GF-D8 (cell line): ENCODE measurements at places on chromosomes 2 and 18.

GRCh38 chr2:28002181-28002580 is 111.7 kb downstream of the BABAM2 start:
- DNase-seq: no peak

GRCh38 chr18:62710417-62710816 is 4.9 kb upstream of the PHLPP1 start:
- DNase-seq: no peak

DNA sequence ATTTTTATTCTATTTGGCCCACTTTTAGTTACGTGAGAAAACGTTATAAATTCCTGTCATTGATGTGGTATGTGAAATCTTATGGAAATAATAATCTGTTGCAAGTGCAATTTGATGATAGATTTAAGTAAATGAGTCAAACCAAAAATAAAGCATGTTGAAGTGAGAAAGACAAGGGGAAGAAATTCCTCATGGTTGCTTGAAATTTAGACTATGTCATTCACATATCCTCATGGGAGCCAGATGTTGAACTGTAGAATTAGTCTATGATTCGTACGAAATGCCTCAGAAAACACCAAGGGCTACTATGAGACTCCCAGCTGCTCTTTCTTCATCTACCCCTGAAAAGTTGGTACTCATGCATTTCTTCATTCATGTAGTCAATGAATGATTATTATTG is 55.7 kb downstream of the KLHL14 start:
- DNase-seq: no peak

- no peak for DNase-seq
These were observed 27.1 kb upstream of the PTMA start for GRCh38 chr2:231680992-231681852.

DNA sequence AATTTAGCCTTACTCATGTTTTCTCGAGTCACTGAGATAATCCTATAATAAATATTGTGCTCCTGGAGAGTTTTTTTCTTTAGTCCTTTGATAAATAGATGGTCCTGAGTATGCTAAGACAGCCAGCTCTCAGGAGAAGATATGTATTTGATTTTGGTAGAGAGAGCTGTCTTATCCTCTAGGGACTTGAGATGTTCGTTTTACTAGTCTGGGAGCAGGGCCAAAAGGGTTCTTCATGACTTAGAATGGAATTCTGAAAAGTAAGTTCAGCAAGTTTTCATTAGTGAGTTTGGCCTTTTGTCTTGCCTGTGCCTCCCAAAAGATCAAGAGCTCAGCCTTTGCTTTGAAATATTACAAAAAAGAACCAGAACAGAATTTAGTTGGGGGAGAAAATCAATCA is 246.7 kb downstream of the BABAM2 start:
- no peak for DNase-seq

DNA sequence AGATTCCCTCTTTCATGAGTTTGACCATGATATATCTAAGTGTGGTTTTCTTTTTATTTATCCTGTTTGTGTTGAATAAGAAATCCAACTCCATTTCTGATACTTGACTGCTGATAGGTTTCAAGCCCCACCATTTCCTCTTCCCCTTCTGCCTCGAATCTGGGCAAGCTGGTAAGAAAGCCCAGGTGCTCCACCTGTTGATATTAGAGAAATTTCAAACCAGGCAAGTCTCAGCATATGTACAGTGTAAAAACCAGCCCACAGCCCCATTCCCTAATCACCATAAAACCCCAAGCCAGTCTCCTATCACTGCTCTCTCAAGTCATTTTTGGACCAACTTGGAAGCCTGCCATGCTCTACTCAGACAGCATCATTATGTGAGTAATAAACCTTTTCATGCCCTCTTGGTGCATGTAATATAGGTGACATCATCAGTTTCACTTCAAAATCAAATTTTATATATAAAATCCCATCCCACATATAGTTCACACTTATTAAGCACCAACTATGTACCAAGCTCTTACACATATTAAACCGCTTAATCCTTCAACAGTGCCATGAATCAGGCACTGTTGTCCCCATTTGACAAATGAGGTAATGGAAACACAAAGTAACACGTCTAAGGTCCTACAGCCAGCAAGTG is 46.6 kb downstream of the SMAD2 start:
- DNase-seq: no peak

GRCh38 chr2:45643543-45644542 is 7.6 kb upstream of the PRKCE start:
- DNase-seq: no peak

DNA sequence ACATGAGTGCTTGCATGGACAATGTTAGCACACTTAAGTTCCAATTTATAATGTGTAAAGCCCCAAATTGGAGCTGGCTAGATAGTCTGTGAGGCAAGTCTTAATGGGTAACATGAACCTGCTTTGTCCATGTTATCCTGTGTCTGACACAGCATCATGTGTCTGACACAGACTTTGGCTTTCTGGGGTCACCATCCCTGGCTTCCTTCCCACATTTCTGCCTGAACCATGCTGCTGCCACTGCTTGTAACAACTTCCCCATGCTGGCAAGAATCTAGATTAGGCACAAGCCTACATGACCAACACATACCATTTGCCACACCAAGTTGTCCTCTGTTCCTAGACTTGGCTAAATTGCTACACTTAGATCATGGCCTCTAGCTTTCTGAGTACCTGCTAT is 49.8 kb upstream of the ZBTB7C start:
- no peak for DNase-seq

DNA sequence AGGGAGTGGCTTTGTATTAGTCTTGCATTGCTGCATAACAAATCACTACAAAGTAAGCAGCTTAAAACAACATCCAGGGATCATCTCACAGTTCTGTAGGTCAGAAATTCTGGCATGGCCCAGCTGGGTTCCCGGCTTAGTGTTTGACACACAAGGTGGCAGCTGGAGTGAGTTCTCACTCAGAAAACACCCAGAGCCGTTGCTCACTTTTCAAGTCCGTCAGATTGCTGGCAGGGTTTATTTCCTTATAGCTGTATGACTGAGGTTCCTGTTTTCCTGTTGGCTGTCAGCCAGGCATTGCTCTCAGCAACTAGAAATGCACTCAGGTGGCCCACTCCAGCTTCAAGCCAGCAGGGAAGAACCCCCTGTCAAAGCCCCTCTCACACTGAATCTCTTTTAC is 324.1 kb downstream of the CCDC178 start:
- no peak for DNase-seq

GRCh38 chr2:218860950-218861381 is 1.4 kb downstream of the WNT6 start:
- DNase-seq: no peak

DNA sequence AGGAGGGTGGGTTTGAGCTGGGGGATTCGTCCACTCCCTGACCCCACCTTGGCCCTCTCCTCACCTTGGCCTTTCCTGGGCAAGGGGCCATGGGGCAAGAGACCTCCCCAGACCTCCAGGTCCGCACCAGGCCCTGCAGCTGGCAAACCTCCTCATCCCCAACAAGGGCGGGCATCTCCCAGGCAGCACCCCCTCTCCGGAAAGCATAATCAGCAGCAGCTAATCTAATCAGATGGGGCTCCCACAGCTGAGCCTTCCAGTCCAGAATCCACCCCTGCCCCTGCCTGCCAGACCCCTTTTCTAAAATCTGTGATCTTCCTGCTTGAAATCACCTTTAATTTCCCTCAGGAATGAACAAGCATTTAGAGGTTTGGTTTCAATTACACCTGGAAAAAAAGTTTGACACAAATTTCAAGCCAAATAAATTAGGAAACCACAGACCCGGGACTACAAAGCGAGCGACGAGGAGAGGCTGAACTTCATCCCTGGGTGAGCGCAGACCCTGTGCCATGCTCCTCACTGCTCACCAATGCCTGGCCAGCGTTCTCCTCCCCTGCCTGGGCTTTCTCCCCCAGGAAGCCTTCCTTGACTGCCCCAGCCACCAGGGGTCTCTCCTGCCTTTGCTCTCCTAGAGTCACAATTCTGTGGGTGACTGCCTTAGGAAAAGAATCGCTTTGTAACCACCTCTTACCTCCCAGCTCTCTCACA is 143.0 kb upstream of the MYCN start:
- DNase-seq: no peak

DNA sequence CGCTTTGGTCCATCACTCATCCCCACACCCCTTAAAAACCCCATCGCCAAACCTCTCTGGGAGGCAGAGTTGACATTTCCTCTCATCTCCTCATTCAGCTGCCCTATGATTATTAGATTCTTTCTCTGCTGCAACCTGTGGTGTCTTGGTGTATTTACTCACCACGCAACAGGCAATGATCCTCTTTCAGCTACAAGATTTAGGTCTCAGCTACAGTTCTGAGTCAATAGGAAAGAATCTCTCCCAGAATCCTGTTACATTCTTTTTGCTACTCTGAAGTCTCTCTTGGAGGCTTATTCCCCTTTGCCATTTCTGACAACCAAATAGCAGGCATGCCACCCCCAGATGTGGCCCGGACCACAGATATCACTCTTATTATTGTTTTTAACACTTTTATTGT is 468.3 kb upstream of the GYPC start:
- no peak for DNase-seq

DNA sequence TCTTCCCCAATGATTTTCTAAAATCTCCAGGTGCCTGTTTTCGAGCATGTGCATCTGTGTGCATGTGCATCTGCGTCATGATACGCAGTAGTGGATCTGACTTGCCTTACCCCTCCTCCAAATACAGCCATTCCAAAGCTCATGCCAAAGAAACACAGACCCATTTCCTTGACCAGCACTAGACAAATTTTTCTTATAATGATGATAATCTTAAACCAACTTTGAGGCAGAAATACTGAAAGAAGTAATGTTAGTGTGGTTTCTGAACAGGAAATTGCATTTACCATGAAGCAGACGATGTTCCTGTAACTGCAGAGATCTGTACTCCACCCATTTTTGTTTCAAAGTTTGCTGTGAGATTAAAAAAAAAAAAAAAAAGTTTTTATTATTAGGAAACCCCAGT is 25.6 kb downstream of the CYTIP start:
- DNase-seq: no peak

- DNase-seq: no peak
These were observed 30.6 kb upstream of the FAM237A start for GRCh38 chr2:206611736-206612135.

DNA sequence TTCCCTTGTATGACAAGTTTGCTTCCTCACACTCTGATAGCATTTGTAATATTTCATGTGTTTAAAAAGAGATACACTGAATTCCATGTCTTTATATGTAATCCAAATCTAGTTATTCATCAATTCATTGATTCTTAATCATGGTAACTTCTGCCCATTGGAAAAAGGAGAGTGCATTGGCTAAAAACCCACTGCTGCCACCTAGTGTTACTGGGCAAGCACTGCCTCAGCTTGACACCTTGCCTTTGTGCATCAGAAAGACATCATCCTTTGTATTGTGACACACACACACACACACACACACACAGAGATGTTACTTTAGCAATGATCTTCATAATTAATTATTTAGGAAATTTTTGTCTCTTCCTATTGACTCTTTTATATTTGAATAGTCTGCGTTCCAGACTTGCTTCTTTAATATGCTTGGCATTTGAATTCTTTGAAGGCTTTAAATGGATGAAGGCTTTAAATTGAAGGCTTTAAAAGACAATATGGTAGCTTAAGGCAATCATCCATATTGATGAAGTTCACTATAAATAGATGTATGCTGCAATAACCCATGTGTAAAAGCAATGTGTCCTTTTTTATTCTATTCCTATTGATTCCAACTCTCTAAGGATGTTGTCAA is 414.2 kb upstream of the CHST9 start:
- no peak for DNase-seq

DNA sequence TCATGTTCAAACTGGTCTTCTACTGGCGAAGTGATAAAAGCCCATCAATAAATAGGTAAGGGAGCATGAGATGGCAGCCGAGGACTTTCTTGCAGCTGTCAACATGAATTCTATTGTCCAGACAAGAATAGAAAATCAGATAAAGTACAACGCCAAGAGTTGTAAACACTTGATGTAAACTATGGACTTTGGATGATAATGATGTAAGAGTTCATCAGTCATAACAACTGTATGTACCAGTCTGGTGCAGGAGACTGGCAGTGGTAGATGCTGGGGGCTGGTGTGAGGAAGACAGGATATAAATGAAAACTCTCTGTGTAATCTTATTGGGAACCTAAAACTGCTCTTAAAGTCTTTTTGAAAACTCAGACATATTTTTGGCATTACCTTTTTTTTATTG is 155.9 kb upstream of the RASGRP3 start:
- no peak for DNase-seq

- DNase-seq: no peak
These were observed 5.3 kb upstream of the RAB12 start for GRCh38 chr18:8603663-8604520.
